Astrocyte (in vitro differentiated cells and primary cell): ENCODE measurements at places on chromosomes 16 and 17.
A peak's percentile ranks its signal among the peaks of the same experiment; 100 is the strongest.

GRCh38 chr17:74088285-74088933 lies 115.1 kb upstream of the RPL38 start:
- no peak for DNase-seq

DNA sequence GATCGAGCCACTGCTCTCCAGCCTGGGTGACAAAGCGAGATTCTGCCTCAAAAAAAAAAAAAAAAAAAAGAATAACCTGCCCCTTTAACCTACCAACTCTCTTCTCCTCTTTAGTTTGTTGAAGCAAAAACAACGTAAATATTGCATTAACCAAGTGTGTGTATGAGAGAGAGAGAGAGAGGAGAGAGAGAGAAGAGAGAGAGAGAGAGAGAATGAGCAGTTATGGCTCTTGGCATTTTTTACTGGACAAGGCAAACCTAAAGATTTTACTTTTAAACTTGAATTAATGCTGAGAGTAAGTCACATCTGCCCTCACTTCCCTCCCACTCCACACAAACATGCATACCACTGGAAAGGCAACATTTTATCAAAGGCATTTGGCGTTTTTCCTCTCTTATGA lies 3.0 kb upstream of the SLFN5 start:
- DNase-seq: no peak

DNA sequence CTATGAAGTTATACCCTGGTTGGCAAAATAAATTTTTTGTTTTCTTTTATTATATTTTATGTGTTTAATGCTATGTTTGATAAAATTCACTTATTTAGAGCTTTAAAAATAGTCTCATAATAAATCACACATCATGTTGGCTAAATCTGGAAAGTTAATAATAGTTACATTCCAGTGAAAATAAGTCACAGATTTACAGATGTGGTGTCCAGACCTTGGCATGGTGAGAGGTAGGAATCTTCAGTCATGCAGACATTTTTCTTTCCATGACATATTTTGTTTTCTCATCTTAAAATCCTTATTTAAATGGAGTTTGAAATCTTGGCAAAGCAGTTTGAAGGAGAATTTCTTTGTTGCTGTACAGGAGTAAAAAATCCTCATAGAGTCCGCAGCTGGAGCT lies 48.1 kb upstream of the GOSR1 start:
- peak; percentile 81 for DNase-seq

DNA sequence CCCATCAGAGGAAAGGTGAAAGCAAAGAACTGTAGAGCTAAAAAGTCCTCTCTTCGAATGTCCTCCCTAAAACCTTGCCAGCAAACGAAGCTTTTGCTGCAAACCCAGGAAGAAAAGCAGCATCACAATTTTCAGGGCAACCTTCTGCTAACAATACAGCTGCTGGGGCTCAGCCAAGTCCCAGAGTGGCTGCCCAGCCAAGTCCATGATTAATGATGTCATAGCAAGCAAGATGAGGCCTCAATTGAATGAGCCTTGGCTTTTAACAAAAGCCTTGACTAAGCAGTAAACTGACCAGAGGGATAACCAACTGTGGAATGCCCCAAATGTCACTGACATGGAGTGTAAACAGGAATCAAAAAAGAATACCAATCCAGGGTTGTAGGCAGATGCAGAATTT lies 342.7 kb downstream of the PMP22 start:
- no peak for DNase-seq

DNA sequence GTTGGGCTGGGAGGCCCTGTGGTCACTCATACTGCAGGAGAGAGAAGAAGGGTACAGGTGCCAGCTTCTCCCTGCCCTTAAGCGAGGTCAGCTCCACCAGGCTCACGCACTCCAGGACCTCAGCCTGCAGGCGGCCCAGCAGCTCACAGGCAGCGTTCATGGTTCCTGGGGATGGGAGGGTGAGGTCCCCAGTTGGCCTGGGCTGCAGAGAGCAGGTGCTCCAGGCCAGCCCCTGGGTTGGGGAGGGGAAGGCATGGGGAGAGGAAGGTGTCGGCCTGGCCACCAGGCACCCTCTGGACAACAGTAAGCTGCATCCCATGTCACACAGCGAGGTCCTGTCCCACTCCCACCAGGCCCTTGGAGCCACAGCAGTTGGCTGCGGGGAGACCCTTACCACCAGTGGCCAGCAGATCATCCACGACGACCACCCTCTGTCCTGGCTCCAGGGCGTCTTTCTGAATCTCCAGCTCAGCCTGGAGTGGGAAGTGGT lies 2.0 kb downstream of the APRT start:
- DNase-seq: no peak

- DNase-seq: peak; percentile 14
Measured at GRCh38 chr17:33120103-33120502, 128.5 kb downstream of the SPACA3 start.

DNA sequence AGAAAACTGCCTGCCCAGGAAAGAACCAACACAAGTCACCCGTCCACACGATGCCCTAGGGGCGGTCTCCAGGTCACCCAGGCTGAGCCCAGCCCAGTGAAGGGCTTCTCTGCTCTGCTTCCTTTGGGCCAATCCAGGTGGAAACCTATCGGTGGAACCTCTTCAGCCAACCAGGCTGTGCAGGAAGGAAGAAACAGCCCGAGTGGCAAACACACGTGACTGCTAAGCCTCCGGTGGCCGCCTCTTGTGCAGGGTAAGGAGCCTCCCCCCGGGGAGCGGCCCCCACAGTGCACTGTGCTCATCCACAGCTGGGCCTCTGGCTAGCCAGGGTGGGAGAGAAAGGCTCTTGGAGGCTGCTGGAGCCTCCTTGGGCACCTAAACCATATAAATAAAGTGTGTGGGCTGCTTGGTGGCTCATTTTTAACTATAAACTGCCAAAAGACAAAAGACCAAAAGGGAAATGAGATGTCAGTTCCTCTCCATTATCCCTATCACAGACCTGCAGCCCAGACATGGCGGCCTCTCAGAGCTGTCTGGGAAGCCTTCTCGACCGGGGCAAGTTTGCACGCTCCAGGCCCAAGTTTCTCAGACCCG lies 2.4 kb downstream of the RTN4RL1 start:
- no peak for DNase-seq

DNA sequence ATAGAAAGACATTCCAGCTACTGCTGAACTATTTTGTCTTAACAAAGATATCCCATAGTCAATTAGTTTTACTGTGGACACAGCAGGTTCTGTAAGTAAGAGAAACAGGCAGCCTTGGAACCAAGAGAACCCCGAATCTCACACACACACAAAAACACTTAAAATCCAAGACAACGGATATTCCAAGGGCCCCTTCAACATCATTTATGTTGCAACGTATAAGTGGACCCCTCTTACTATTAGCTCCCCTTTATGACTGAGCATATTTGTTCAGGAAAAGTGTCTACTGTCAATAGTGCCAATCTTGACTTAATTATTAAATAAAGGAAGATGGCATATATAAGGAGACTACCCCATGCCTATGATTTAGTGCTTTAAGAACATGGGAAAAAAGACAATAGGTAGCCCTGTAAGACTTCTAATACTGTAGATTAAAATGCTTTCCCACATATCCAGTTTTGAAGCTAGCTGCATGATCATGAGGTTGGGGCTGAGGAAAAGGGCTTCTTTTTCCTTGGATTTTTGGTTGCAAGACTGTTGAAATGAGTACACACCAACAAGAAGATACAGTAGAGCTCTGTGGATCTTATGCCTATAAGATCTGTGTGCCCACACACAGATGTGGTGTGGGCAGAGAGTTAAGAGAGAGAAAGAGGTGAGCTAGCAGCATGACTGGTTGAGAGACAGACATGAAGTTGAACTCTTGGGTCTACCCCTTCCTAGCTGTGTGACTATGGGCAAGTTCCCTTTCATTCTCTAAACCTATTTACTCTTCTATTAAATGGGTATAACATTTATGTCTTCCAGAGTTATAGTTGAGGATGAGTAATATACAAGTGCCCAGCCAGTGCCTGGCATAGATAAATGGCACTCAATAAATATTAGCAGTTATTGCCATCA lies 3.0 kb downstream of the MMD start:
- no peak for DNase-seq
